ENCODE measurements at places on chromosomes 12 and 14.

GRCh38 chr14:105076805-105077648, 11.8 kb upstream of the GPR132 start:
- peak; percentile 37 for DNase-seq

DNA sequence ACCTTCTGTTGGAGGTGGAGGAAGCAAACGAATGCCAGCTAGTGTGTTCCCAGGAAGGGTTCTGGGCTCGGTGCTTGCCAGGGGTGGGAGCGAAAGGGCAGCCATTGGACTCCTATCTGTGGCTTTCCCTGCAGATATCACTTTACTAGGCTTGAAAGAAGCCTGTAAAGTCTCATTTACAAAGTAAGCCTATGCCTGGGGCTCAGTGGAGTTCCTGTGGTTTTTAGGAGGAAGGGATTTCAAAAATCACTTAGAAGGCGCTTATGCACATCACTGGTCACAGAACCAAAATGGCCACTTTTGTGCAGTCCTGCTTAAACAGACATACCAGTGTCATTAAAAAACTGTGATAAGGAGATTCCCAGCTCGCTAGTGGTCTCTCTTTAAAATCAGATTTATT, 22.7 kb downstream of the CLMN start:
- DNase-seq, result no peak

- DNase-seq, result no peak
Measured at GRCh38 chr14:100754020-100754419, 27.3 kb downstream of the DLK1 start.

DNA sequence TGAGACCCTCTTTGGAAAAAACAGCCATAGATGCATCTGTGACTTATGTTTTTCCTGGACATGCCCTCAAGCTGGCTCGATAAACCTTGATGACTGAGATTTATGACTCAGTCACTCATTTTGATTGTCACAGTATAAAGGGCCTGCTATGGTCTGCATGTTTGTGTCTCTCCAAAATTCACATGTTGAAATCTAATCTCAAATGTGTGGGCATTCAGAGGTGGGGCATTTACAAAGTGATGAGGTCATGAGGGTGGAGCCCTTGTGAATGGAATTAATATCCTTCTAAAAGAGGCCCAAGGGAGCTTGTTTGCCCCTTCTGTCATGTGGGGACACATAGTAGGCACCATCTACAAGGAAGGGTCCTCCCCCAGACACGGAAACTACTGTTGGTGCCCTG, 372.9 kb downstream of the APAF1 start:
- DNase-seq, result no peak

GRCh38 chr12:66137937-66138336, 7.4 kb upstream of the LLPH start:
- no peak for DNase-seq
